ENCODE measurements at places on chromosomes 6 and 20.
A peak's percentile ranks its signal among the peaks of the same experiment; 100 is the strongest.

GRCh38 chr20:1309439-1309847 is 19.5 kb downstream of the SDCBP2 start:
- no peak for DNase-seq

- no peak for DNase-seq
Measured at GRCh38 chr6:57313711-57314471, 3.5 kb upstream of the PRIM2 start.

DNA sequence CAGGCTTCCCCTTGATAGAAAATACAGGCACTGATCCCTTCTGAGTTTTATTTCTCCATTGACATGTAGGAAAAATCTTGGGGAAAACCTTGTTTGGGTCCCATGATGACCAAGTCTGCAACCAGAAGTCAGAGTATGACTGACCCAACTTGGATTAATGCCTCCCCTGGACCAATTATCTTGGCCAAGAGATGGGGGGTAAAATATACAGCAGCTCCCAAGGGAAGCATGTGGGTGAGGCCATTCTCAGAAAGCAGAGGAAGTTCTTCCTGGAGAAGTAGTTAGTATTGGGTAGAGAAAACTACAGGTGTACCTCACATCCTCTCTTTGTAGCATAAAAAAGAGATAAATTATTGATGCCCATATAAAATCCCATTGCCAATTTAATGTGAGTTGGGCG is 285.2 kb upstream of the PLCB4 start:
- no peak for DNase-seq

GRCh38 chr6:27138837-27139755 is 108.4 kb upstream of the PRSS16 start:
- DNase-seq: peak; percentile 86

DNA sequence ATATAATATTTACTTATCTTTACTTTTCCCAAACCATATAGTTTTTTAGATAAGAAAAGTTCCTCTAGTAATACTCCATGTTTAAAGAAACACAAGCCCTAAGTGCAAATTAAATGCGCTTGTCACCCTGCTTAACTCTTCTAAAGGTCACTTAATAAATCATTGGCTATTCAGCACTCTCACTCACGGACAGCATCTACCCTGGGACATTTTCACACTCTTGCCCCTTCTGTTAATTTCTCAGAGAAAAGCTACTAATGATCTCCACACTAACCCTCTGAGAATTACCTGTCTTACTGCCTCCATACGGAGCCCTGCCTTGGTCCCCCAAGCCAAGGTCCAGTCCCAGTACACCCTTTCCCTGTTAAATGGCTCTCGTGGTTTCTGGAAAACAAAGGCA is 102.2 kb downstream of the NRN1 start:
- DNase-seq: no peak

DNA sequence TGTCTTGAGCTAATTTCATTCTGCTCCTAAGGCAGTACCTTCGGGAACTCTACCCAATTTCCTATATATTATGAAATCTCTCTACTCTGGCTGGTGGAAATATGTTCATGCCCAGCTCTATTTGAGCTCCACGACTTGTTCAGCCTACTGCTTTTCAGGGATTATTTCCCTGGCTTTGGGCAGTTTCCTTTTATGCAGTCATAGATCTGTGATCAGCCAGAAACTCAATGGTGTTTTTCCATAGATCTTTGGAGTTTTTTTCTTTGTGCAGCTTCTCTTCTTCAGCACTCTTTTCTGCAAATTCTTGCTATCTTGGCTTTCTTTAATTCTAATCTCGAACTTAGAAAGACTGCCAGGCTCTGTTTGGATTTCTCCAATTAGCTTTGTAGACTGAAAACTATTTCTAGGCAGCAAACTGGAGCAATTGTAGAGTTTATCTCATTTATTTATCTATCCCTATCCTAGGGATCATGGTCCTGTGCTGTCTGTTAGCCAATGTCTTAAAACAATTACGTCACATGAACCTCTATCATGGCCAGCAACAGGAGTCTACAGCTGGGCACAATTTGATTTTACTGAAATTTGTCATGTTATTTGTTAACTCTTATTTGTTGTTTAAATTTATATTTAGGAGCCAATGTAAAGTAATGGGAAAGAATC is 328.4 kb downstream of the BCKDHB start:
- DNase-seq: no peak

DNA sequence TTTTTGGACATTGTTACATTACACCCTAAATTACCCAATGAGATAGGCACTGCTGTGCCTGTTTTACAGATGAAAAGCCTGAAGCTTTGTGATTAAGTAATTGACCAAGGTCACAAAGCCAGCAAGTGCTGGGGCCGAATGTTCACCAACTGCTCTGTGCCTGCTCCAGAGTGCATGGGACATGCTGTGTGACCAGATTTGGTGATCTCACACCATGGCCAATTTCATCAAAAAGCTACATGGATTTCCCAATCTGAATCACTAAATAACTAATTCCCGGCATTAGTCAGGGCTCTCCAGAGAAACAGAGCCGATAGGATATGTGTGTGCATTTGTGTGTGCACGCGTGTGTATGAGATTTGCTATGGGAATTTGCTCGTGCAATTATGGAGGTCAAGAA is 228.3 kb upstream of the ECI2 start:
- DNase-seq: no peak

GRCh38 chr6:159107451-159108260 is 61.5 kb upstream of the FNDC1 start:
- peak; percentile 81 for DNase-seq

- DNase-seq: no peak
Measured at GRCh38 chr20:11080010-11080409, 406.2 kb upstream of the JAG1 start.

- peak; percentile 70 for DNase-seq
Measured at GRCh38 chr20:51766994-51767866, 960 bp downstream of the ATP9A start.

DNA sequence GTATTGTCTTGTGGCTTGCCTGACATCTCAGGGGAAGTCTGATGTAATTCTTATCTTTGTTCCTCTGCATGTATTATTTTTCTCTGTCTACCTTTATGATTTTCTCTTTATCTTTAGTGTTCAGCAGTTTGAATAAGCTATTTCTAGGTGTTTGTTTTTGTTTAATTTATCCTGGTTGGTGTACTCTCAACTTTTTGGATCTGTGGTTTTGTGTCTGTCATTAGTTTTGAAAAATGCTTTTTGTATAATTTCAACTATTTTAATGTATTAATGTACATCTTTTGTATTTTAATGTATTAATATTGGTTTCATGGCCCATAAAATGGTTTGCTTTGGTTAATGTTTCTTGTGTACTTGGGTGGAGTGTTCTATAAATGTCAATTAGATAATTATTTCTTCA is 15.9 kb upstream of the APCDD1L start:
- DNase-seq: no peak

- no peak for DNase-seq
Measured at GRCh38 chr6:131894493-131895424, 56.4 kb downstream of the CCN2 start.

DNA sequence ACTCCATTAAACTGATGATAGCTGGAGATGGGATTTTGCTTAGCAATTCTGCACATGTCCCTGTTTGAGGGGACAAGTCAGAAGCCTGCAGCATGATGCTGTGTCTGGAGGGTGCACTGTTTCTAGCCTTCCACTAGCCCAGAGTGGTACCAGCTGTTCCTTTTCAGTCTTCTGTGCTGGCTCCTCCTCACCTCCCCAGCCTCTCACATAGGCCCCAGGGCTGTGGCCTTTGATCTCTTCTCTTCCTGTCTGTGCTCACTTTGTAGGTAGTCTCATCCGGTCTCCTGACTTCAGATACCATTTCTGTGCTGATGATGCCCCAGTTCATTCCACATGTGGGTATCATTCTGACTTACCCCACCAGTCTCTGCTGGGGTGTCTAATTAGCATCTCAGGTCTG is 126.3 kb downstream of the HIVEP1 start:
- DNase-seq: peak; percentile 59

DNA sequence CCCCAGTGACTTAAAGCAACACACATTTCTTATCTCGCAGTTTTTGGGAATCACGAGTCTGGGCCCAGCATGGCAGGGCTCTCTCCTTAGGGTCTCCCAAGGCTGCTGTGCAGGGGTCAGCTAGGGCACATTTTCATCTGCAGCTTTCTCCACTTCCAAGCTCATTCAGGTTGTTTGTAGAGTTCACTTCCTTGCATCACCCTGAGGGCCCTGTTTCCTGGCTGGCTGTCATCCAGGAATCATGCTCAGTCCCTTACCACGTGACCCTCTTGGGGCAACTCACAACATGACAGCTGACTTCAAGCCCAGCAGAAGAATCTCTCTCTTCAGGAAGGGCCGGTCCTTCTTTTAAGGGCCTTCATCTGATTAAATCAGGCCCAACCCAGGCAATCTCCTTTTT is 21.3 kb downstream of the SNAP25 start:
- DNase-seq: no peak

GRCh38 chr6:118171852-118172251 is 264.8 kb downstream of the SLC35F1 start:
- no peak for DNase-seq

DNA sequence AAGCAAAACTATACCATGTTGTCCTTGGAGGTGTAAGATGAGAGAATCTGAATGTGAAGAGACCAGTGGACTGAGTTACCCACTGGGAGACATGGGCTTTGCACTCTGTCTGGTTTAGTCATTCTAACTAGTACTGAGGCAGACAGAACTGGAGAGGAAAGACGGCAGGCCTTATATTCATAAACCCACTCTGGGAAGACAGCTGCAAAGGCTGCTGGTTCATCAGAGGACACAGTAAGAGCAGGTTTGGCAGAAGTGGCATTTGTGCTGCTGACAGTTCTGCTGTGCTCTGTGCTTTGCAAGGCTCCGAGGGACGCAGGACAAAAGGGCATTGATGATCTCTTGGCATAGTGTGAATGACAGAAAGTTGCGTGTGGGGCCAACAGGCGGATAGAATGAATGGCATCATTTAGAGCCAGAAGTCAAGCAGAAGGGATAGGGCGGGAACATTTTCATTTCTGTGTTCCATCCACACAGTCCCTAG is 142.3 kb upstream of the TENT5A start:
- no peak for DNase-seq

GRCh38 chr6:63261820-63262219 is 50.6 kb downstream of the FKBP1C start:
- no peak for DNase-seq

DNA sequence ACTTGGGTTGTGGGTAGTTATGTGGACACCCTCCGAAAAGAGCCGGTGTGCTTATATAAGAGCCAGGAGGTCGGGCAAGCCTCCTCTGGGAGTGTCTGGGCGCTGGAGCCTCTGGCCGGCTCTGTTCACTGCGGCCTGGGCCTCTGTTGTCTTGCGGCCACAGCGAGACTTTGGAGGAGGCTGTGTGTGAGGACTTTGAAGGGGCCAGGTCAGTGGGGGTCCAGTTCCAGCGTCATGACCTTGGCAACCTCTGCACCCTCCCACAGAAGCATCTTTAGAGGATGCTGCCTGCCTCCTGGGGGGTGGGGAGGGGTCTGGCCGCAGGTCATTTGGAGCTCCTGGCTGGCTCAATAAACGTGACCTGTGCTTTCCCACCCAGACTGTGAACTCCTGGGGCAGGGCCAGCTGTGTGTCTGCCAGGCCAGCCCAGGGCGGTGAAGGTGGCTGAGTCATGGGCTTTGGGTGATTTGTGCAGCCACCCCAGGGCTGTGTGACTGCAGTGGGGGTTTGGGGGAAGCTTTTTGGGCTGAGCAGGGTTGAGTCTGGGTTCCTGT is 1.2 kb downstream of the TCEA2 start:
- DNase-seq: no peak

DNA sequence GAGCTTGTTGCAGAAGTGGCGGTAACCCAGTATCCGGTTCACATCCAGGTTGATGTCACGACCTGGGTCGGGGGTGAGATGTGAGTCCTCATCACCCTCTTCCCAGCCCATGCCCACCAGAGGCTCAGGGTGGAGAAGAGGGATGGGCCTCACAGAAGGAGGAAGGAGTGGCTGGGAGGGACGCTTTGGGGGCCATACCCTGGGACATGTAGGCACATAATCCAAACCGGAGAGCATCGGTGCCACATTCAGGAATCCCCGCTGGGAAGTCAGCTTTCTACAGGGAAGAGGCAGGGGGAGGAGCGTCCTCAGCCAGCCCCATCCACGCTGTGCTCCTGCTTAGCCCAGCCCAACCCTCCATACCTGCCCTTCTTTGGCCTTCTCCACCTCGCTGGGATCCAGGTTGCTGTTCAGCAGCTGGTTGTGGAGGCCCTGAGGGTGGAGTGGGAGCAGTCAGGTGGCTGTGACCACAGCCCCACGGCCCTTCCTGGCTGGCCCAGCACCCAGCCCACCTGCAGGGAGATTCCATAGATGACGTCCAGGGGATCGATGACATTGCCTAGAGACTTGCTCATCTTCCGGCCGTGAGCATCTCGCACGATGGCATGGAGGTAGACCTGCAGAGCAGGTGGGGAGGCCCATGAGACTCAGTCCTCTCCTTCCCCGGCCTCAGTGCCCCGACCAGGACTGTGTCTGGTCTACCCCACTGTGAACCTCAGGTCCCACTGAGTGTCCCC is 3.5 kb upstream of the VWA7 start:
- no peak for DNase-seq

DNA sequence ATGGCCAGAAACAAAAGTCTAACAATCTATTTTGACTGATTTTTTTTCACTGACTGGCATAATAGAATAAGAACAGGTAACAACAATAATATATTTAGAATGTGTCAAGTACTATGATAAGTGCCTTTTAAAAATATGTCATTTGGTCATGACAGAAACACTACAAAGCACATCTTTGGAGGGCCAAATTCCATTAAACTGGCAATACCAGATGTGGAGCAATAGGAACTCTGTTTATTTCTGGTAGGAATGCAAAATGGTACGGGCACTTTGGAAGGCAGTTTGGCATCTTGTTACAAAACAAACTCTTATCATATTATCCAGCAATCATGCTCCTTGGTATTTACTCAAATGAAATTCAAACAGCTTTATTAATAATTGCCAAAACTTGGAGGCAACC is 39.3 kb downstream of the TENT5A start:
- DNase-seq: no peak

DNA sequence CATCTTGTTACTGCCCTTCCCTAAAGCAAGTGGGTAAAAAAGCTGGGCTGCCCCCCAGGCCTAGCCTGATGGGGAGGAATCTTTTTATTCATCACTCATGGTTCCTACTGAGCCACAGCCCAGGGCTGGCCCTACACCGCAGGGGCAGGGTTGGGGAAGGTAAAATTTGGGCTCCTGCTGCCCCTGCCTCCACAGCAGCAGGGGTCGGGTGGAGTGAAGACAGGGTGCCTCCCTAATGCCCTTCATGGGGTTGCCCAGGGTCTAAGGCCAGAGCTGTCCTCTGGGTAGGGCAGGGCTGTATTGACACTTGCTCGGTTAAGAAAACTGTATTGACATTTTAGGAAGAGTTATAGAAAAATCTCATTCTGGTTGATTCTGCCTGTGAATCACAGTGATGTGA is 8.9 kb upstream of the PSMG4 start:
- DNase-seq: no peak

DNA sequence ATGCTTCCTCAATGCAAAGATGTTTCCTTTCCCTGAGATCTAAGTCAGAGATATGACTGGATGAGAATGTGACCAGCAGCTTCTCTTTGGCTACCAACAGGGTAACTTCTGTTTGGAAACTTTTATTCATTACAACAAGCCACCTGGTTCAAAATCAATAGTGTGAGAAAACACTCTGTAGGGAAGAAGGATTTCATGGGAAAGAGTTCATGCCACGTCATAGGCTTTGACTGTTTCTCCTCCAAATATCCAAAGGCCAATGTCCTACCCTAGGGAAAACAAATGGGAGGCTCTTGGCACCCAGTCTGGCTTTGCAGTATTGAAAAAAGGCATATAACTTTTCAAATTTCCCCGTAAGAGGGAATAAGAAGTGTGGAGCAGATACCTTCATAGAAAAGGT is 245.5 kb downstream of the FNDC1 start:
- no peak for DNase-seq

- no peak for DNase-seq
Measured at GRCh38 chr20:51666126-51666525, 102.1 kb downstream of the ATP9A start.

- DNase-seq: no peak
Measured at GRCh38 chr6:27617700-27618689, 145.1 kb upstream of the ZNF184 start.

Data from CD4-positive, alpha-beta T cell treated with Interleukin-21 for 1 hour (primary cell).